AG04449 (cell line): ENCODE measurements at places on chromosomes 16 and 17.

DNA sequence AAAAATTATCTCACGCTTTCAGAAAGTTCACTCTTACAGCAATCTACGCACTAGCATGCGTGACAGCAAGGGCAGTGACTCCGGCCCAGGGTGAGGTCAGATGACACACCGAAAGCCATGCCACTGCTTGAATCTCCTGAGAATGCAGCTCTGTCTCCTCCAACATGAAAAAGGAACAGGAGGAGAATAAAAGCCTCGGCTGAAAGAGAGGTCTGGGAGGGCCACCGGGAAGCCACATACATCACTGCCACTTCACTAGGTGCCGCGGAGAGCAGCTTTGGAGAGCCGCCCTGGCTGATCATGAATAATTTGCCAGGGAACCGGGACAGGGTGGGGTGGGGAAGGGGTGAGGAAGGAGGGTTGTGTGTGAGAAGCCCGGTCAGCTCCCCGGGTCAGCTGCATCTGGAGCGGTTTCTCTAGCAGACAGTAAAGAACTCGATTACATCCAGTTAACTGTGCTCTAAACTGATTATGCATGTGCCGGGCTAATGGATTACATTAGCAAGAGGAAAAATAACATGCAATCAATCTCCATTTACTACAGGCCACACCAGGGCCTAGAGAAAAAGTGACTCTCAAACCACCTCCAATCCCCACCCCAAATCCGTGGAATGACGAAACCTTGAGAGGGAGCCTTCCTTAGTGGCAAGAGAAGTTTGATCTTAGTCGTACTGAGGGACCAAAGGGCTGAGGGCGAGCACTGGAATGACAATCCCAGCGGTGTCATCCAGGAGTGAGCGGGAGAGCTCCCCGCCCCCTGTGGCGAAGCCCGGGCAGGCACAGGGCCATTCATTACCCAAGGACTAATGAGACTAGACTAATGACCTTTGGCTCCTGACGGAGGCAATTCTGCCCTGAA, 100.3 kb downstream of the ZFHX3 start:
- DNase-seq = no peak

- no peak for DNase-seq
Observed at GRCh38 chr17:39920218-39921210, 2.1 kb upstream of the GSDMB start.

- no peak for DNase-seq
Observed at GRCh38 chr17:302300-302698, 50.3 kb downstream of the RPH3AL start.

GRCh38 chr16:53219795-53220454, 165.1 kb downstream of the CHD9 start:
- DNase-seq = no peak

DNA sequence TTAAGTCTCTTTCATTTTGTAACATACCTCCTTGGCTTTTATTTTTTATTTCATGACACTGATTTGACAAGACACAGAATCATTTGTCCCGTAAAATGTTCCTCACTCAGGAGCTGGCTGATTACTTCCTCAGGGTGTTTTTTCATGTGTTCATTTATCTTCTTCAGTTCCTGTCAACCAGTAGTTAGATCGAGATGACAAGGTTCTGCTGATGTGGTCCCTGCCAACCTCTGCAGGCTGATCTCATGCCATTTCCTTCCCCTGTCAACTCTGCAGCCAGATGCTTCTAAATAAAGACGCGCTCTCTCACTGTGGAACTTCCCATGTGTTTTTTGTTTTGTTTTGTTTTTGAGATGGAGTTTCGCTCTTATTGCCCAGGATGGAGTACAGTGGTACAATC, 8.1 kb upstream of the CXCL16 start:
- no peak for DNase-seq
